Stimulated activated naive CD8-positive, alpha-beta T cell treated with anti-CD3 and anti-CD28 coated beads, Interleukin-15, Interleukin-2, amounts not matched to agents 100 U/mL and 50 U/mL, for 24 hours (primary cell): ENCODE measurements at places on chromosomes 5 and 9.

DNA sequence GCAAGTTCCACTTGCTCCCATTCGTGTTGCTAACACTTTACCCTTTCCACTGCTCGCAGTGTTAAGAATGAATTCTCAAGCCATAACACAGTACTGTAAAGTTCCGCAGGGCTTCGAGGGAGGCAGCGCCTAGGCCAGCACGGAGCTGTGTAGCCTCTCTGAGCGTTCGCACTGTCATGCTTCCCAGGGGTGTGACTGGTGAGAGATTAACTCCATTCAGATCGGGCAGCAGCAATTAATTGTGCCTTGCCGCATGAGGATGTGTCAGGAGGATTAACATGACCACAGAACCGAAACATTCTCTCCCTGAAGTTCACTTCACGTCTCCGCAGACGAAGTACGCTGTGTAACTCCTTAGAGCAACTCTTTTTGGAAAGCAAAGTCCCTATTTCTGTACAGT, 23.2 kb downstream of the ZBTB34 start:
- DNase-seq: no peak

DNA sequence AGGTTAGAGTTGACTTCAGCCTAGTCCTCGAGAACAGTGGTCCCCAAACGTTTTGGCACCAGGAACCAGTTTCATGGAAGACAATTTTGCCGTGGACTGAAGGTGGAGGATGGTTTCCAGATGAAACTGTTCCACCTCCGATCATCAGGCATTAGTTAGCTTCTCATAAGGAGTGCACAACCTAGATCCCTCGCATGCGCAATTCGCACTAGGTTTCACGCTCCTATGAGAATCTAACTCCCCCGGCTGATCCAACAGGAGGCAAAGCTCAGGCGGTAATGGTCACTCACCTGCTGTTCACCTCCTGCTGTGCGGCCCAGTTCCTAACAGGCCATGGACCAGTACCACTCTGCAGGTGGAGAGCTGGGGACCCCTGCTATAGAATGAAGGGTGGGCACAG, 163.6 kb downstream of the CDH6 start:
- DNase-seq: no peak

GRCh38 chr5:120073722-120074121, 390.4 kb upstream of the PRR16 start:
- no peak for DNase-seq

- no peak for DNase-seq
These were observed 607.4 kb downstream of the CDH12 start for GRCh38 chr5:22245770-22246169.

DNA sequence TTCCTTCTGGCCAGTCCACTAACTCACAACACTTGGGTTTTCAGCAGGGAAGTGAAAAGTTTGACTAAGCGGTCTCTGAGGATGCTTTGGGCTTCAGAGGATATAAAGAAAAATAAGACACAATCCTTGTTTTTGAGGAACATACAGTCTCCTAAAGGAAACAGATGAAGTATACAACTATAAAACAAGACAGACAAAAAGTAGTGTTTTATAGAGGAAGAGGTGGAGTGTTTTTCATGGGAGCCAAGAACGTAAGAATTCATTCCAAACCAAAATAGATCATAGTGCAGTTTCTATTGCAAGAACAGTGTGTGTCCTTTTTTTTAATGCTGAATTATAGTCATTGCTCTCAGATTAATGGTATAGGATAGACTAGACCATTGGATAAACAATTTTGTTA, 586.9 kb upstream of the BRINP1 start:
- no peak for DNase-seq

GRCh38 chr9:122011818-122012498, 81.2 kb downstream of the TTLL11 start:
- DNase-seq: no peak

- no peak for DNase-seq
These were observed 735.2 kb upstream of the CDH9 start for GRCh38 chr5:27773636-27774035.

- peak; percentile 85 for DNase-seq
These were observed at the start of gene RETREG1 for GRCh38 chr5:16616536-16617273. Gene RETREG1, minus strand, starts transcription at chr5:16616997. Its CDS starts 26 bp downstream, at chr5:16616971.

DNA sequence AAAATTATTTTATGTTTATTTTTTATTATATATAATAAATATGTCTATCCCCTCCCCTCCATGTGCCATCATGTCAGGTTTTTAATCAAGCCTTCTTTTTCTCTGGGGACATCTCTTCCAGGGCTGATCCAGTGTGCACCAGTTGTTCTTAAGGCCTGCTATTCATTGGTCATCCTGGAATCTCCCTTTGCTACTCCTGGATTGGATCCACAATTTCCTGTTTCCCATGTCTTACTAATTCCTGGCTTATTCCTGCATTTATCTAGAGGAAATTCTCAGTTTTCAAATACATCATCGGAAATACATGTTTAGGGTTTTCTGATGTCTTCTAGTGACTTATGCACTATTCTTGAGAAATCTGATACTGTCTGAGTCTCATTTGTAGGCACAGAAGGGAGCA, 56.8 kb downstream of the ANGPTL2 start:
- no peak for DNase-seq

GRCh38 chr5:115069087-115069968, 100.4 kb downstream of the TRIM36 start:
- DNase-seq: no peak

- DNase-seq: no peak
These were observed 275.3 kb downstream of the PSAT1 start for GRCh38 chr9:78572266-78572665.

GRCh38 chr9:3525096-3525835, 535 bp downstream of the RFX3 start:
- DNase-seq: peak; percentile 38

DNA sequence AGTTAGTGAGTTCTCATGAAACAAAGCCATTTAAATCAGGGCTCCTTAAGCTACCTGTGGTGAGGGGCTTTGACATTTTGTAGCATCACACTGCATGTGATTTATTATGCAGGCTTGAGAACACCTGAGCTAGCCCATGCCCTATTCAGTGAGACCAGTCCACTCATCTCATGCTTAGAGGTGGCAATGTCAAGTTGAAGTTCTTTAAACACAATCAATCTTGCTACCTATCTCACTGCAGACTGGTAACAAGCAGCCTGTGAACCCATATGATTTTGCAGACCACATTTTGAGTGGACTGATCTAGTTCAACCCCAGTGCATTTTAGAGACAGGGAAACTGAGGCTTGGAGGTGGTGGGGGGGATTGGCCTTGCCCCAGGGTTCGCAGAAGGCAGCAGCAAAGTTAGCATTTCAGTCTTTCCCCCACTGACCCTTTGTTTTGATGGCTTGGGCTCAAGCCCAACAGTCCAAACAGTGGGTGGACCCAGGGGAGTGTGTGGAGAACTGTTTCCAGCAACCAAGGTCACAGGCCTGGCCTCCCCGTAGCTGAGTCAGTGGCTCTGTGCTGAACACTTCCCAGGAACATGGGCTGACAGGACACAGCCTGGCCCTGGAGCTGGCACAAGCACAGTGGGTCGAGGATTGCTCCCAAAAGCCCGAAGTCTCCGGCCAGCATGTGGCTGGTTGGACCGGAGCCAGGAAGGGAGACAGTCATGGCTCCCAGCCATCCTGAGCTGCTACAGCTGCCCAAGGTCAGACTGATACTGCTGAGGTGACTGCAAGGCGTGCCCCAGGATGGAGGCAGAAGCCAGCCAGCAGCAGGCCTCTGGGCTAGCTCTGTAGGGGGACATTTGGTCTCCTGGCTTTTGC, 95.3 kb downstream of the RGS3 start:
- DNase-seq: no peak

GRCh38 chr9:91682806-91683205, 259.2 kb upstream of the NFIL3 start:
- DNase-seq: no peak

DNA sequence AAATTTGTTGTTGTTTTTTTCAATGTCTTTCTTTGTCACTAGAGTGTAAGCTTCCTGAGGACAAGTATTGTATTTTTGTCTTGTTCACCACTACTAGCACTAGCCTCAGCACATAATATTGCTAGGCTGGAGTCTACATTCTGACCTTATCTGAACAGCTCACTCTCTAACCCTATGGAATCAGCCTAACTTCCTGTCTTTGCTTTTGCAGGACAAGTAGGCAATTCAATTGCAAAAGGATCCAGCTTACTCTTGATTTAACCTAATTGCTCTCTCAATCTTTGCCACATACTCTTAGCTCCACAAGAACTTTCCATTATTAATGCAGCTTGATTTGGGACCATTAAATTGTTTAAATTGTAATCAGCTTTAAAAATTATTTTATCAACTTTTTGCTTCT, 308.5 kb downstream of the MAN2A1 start:
- DNase-seq: no peak

GRCh38 chr5:126521130-126521529, 73.9 kb downstream of the ALDH7A1 start:
- no peak for DNase-seq

- no peak for DNase-seq
These were observed 50.3 kb downstream of the MTAP start for GRCh38 chr9:21852754-21853153.

DNA sequence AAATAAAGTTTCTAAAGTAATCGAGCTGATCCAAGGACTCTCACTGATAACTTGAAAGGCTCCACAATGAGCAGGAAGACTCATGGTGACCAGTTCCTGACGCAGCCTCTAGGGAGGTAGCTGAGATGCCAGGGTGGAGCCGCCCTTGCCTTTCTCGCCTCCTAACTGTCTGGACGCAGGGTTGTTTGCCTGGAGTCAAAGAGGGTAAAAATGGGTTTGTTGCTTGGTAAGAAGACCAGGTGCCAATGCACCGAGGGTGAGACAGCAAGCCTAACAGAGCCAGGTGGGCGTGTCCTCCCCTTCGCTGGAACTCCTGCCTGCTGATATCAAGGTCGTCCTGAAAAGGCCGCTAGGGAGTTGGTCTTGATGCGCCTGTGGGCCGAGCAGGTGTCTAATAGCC, 48.6 kb upstream of the FCN1 start:
- no peak for DNase-seq

GRCh38 chr9:137430723-137431415, 7.7 kb downstream of the NOXA1 start:
- DNase-seq: no peak

DNA sequence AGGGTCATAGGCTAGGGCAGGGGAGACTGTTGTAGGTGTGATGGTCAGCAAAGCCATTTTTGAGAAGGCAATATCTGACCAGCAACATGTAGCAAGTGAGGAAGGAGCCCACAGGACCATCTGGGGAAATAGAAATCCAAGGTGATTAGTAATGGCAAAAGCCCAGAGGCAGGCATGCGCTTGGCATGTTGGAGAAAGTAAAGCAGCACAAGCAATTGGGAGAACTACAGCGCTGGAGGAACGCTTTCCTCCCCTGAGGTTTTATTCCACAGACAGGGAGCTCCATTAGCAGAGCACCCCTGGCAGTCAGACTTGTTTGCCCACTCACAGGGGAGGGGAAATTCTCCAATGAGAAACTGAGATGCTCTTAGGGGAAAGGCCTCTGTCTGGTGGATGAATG, 54.8 kb upstream of the FOXB2 start:
- DNase-seq: no peak

DNA sequence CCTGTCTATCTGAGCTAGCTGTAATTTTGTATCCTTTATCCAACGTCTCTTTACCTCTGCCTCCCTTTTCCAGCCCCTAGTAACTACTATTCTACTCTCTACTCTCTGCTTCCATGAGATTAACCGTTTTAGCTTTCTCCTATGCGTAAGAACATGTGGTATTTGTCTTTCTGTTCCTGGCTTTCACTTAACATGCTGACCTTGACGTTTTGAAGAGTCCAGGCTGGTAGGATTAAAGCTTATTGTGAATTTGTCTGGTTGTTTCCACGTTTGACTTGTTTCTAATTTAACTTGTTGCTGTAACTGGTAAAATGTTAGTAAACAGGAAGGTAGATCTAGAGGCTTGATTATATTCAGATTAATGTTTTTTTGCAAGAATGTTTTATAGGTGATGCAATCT, 385.3 kb downstream of the PSAT1 start:
- DNase-seq: no peak

DNA sequence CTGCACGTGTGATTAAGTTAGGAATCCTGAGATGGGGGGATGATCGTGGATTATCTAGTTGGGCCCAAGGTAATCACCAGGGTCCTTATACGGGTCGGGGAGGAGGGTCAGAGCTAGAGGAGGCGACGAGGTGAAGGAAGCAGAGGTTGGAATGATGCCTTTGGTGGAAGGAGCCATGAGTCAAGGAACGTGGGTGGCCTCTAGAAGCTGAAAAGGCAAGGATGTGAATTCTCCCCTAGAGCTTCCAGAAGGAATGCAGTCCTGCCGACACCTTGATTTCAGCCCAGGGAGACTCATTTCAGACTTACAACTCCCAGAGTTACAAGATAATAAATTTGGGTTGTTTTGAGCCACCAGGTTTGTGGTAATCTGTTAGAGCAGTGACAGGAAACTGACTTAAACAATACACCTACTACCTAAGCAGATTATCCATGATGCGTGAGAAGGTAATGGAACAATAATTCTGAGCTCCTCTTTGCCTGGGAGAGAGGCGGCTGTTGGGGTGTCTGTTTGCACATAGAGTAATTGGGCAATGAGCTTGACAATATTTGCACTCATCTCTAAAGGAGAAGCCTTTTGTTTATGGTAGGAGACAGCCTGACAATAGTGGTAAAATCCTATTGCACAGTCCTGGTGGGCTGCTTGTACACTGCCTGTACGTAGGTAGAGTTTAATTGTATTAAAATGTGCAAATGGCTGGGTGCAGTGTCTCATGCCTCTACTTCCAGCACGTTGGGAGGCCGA, 129.3 kb upstream of the IER5L start:
- peak; percentile 2 for DNase-seq

DNA sequence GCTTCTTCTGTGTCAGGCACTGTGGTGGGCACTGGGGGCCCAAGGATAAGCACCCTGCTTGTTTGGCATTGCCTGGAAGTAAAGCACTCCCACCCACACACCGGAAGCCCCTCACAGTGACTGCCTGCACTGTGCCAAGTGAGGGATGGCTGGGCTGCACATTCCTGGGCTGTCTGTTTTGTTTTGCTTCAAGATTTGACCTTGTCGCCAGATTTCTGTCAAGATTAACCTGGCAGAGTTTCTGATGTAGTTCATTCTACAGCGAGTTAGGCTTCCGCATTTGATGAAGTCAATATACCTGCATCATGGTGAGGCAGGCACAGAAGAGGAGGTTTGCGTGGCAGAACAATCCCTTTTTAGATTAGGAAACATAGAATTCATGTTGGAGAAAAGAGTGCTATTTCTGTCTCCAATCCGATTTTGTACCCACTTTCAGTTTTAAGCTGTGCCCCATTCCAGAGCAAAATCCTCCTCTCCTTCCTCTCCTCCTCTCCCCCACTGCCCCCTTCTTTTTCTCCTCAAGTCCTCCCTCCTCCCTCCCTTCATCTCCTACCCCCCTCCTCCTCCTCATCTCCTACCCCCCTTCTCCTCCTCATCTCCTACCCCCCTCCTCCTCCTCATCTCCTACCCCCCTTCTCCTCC, 14.4 kb upstream of the BOD1 start:
- no peak for DNase-seq

DNA sequence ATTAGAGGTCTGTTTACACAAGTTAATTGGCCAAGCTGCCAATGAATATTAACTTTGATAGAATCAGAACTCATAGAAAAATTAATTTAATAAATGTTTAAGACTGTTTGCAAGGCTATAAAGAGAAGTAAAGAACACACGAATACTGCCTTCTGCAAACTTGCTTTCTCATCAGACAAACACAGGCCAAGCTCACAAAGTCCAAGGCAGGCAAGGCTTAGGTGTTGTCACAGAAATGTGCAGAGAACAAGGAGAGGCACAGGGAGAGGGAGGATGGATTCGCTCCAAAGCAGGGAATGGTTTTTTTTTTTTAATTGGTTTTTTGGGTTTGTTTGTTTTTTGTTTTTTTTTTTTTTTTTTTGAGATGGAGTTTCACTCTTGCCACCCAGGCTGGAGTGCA, 43.4 kb downstream of the RETREG1 start:
- no peak for DNase-seq
